CD4-positive, alpha-beta T cell treated with Interleukin-10 for 1 hour (primary cell): ENCODE measurements at places on chromosomes 13 and 19.

DNA sequence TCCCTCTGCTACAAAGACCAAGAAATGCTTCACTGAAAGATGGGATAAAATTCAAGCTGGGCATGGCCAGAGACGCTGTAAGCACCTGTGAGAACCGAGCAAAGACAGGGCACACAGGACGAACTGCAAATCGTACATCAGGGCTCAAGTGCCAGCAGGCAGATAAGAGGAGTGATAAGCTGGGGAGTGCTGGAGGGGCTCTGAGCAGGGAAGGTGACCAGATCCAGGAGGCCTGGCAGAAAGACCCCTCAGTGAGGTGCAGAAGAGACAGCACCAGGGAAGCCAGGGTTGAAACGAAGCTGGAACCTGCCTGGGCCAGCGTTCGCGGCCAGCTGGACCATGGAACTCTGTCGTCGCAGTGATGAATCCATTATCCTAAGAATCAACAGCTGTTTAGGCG is 10.2 kb downstream of the RAB20 start:
- no peak for DNase-seq

GRCh38 chr19:53463263-53463662 is 4.3 kb upstream of the ZNF813 start:
- no peak for DNase-seq

DNA sequence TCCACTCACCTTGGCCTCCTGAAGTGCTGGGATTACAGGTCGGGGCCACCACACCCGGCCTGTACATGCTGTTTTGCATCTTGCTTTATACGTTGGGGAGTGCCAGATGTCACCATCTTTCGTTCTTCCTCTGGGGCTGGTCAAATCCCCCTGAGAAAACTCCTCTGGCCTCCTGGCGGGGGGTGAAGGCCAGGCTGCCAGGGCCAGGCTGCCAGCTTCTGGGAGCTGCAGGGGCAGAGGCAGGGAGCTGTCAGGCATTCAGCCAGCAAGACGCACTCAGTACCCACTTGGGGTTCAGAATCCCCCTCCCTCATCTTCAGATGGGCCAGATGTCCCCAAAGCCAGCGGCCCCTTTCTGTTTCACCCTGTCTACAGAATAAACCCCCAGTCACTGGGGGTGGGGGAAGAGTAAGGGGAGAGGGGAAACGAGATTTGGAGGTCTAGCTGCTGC is 16.1 kb downstream of the ZSWIM9 start:
- no peak for DNase-seq

- peak; percentile 39 for DNase-seq
Measured at GRCh38 chr13:48235341-48236135, 2.5 kb downstream of the ITM2B start.

DNA sequence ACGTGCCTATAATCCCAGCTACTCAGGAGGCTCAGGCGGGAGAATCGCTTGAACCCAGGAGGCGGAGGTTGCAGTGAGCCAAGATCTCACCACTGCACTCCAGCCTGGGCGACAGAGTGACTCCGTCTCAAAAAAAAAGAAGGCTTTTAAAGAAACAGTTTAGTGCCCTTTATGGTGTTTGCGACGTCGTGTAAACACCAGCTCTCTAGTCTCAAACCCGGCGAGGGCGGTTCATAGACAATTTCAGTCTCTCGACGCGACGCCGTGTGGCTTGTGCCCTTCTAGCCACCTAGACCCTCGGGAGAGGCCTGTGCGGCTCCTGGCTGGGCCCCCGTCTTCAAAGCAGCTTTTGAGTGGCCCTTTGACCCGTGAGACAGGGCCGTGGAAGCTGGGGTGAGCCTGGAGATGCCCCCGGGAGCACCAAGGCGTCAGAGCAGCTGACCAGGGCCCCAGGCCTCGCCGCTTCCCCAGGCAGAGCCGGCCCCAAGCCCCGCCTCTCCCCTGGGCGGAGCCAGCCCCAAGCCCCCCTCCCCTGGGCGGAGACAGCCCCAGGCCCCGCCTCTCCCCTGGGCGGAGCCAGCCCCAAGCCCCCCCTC is 5.0 kb upstream of the MADCAM1 start:
- DNase-seq: no peak

- DNase-seq: no peak
Measured at GRCh38 chr13:42272804-42273175, 838 bp downstream of the AKAP11 start.

GRCh38 chr13:39699274-39699673 is 43.8 kb downstream of the COG6 start:
- DNase-seq: no peak

DNA sequence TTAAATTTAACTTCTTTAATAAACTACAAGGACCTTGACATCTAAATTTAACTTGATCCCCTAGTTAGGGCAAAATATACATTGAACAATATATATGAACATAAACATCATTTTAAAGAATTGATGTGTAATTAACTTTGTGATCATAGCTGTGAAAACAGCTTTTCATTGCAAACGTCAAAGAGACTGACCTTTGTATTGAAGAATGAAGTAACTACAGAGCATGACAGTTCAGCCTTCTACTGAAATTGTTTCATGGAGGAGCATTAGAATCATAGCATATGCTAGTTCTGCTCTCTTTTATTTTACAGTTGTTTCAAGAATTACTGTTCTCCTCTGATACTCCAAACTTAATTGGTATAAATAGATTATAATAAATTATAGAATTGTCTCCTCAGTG is 123.4 kb upstream of the PRR20A start:
- no peak for DNase-seq

DNA sequence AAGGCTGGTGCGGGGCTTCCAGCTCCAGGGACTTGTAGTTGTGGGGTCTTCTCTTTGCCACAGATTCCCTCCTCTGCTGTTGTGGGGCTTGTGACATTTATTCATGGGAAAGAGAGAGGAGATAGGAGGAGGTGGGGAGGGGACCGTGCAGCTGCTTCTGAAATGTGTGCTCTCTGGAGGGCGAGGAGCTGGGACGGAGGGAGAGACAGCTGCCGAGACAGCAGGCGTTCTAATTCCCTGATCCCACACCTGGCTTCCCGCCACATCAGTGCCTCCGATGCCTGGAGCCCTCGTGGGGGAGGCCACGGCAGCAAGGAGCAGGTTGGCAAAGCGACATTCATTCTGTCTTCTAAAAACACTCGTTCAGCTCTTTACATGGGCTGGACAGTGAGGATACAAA is 164.4 kb downstream of the USP12 start:
- no peak for DNase-seq

DNA sequence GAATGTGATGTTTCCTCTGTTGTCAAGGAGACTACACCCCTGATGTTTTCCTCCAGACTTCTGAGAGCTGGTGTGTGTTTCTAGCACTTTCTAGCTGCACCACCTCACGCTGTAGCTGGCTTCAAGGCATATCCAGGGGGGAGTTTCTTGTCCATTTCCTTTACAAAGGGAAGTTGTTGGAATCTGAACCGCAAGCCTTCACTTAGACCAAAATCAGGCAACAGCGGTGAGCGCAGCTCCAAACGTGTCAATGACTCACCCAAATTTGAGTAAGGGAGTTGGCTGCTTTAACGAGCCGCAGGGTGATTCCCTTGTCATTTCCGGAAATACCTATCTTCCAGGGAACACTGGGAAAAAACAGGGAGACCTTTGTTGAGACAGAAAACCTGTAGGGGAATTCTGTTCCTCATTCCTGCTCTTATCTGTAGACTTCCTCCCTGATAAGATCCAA is 2.5 kb downstream of the LDLR start:
- peak; percentile 86 for DNase-seq

- no peak for DNase-seq
Measured at GRCh38 chr13:40064154-40065097, 409.0 kb downstream of the COG6 start.

DNA sequence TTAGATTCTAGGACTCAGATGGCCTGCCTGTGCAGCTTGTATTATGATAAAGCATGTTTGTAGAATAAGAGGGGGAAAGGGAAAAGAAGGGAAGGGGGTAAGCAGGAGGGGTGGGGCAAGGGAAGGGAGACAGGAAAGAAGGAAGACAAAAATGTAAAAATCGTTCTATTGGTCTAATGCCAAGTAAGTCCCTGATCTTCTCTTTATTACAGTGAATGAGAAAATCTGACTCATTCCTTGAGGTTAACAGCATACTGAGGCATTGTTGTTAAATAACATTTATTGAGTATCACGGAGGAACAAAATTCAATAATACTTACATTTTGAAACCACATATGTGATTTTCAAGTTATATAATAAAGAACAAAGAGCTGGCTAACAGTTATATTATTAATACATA is 1534.7 kb downstream of the OLFM4 start:
- no peak for DNase-seq

GRCh38 chr13:52891706-52892105 is 43.3 kb upstream of the PCDH8 start:
- no peak for DNase-seq

GRCh38 chr13:111629926-111630325 is 309.5 kb downstream of the TEX29 start:
- DNase-seq: no peak

- DNase-seq: no peak
Measured at GRCh38 chr19:44696939-44697669, 1.8 kb upstream of the CEACAM16 start.

GRCh38 chr13:111251646-111252445 is 68.6 kb upstream of the TEX29 start:
- no peak for DNase-seq

- DNase-seq: no peak
Measured at GRCh38 chr19:34788074-34788473, 15.1 kb upstream of the ZNF599 start.

- DNase-seq: no peak
Measured at GRCh38 chr19:13968383-13968935, 16.1 kb downstream of the DCAF15 start.

DNA sequence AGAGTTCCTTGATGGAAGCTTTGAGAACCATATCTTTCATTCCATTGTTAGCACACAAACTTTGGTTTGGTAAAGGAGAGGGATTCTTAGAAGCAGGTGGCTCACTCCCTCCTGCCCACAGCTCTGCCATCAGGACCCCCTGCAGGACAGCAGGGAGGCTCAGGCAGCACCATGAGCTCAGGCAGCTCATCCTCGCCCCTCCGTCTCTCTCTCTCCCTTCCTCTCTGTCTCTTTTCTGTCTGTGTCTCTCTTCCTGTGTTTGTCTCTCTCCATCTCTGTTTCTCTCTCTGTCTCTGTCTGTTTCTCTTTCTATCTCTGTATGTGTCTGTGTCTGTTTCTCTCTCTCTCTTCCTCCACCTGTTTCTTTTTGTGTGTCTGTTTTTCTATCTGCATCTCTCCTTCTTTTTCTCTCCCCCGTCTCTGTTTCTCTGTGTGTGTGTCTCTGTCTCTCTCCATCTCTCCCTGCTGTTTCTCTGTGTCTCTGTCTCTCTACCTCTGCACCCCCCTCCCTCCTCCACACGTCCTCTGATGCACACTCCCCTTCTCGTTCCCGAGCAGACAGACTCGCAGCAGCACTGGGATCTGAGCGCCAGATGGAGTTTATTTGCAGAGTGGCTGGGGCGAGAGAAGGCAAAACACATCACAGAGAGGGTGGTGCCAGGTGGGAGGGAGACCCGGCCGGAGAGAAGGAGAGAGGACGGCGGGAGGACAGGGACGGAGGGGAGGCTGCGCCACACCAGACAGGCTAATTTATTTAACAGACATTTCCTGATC is 8.7 kb downstream of the SBK2 start:
- DNase-seq: no peak

GRCh38 chr19:45249261-45250033 is 1.6 kb upstream of the MARK4 start:
- DNase-seq: no peak

- DNase-seq: no peak
Measured at GRCh38 chr19:8304841-8305621, 3.1 kb downstream of the CD320 start.

DNA sequence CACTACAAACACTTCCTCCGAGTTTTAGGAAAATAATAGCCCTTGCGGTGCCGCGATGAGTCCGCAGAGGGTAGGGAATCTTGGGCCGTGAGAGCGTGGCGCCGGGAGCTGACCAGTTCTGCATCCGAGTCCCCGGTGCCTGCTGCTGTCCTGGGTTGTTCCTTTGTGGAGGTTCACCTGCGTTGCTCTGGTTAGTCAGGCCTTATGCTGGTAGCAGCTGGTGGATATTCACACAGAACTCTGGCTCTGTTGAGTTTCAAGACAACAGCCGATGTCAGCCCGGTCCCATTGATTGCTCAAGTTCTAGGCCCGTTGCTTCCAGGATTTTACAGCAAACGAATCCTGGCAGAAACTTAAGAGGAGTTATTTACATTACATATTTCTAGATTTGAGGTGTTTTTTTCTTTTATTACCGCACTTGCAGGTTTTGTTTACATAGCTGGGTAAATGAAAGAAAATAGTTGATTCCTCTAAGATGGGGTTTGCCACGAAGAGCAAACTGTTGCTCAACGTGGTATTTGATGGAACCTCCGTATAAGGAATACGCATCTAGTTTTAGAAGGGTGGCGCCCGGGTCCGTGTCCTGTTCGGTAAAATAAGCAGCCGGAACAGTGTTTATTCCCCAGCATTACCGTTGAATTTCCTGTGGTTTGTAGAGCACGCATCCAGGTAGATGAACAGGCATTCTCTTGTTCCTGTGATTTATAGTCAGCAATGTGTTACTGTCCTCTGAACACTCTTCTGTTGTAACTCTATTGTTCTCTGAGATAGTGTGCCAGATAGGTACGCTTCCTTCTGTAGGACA is 1.3 kb downstream of the CLDN10 start:
- DNase-seq: no peak

DNA sequence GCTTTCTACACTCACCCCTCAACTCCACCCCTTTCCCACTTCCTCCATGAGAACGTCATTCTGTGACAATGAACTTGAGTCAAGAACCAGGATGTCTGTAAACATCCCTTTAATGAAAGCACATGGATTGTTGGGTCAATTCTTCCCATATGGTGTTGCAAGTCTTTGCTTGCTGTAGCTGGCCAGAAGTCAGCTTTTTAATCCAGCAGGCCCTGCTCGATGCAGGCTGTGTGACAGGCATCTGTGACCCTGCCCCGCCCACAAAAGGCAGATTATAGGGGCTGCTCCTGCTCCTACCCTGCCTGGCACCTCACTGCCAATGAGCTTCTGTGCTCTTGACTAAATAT is 78.0 kb downstream of the STARD13 start:
- no peak for DNase-seq

GRCh38 chr19:15038294-15038693 is 11.0 kb upstream of the CASP14 start:
- no peak for DNase-seq

- no peak for DNase-seq
Measured at GRCh38 chr13:113044391-113045114, 61.0 kb upstream of the F7 start.

- DNase-seq: peak; percentile 78
Measured at GRCh38 chr19:11963566-11964355, 1.1 kb upstream of the ZNF763 start.

- DNase-seq: no peak
Measured at GRCh38 chr19:1528596-1529429, 4.9 kb downstream of the PLK5 start.

- DNase-seq: no peak
Measured at GRCh38 chr19:40266912-40267600, 18.1 kb downstream of the AKT2 start.

- DNase-seq: no peak
Measured at GRCh38 chr19:17772172-17772571, 20.9 kb downstream of the FCHO1 start.
